ENCODE measurements at places on chromosomes 1 and 21. TPM values are rescaled to one million over a fixed set of nuclear protein-coding genes. Genes with fewer than 3 reads are reported as not detected.

- DNase-seq: no peak
Measured at GRCh38 chr1:3795453-3796214, 664 bp downstream of the LRRC47 start.

DNA sequence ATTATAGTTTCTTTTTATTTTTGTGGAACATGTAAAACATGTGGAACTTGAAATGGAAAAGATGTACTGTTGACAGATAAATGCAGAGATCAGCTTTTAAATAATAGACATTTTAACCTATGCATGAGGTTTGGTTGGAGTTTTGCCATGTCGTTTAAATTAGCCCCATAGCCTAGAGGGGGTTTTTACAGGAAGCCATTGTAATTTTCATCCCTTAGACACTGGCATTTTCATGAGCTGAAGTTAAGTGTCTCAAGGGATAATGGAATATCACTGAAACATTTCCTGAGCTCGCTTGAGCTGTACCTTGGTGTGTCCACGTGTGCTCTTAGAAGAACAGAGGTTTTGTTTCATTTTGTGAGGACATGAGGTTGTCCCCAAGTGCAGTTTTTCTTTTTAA, 54.2 kb downstream of the HMCN1 start:
- DNase-seq: no peak

Gene EVA1B
- total RNA-seq: 6.3 TPM

Gene MFSD2A
- total RNA-seq: 0.42 TPM

DNA sequence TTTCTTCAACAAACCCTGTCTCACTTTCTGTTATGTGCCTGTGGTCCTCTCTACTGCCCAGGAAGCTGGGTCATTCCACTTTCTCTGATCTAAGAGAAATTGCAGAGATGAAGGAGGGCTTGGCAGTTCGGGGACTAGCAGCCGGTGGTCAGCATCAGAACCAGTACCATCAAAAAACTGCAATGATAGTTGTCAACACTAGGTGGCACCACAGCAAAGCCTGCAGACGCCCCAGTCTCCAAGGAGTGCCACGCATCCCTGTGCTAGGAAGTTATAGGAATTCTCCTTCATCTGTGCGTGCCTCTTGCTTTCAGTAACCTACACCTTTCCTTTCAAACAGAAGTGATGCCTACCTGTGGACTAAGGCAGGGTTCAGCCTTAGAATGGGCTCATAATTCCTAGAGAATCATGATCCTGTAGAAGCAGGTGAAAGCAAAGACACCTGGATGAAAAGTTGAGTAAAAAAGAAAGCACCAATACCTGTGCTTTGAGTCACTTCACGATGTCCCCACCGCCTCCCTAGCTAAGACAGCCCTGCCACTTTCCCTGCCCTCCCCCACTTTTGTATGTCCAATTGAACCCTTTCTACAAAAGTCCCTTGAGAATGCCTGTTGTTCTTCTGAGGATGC, 129.2 kb downstream of the ADAMTS1 start:
- peak; percentile 9 for DNase-seq

- DNase-seq: no peak
Measured at GRCh38 chr1:180927841-180928240, 15.1 kb downstream of the KIAA1614 start.

Gene PTGFR
- total RNA-seq: not detected

DNA sequence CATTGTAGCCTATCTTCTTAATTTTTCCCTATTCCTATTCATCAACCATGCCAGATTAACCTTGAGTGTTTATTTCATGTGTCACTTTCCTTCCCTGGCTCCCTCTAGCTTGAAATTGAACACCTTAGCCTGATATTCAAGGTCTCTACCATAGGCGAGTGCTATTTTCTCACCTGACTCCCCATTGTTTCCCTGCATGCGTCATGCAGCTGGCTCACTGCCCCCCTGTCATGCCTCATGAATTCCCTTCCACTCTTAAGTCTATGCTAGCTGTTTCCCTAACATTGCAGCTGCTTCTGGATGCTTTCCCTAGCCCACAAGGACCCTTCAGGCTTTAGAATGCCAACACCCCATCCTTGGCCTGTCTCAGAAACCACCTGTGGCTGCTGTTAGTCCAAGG, 56.7 kb upstream of the CD1D start:
- DNase-seq: no peak

GRCh38 chr1:164764333-164764732, 205.3 kb downstream of the PBX1 start:
- no peak for DNase-seq

Gene SELL
- 396 TPM for total RNA-seq

- DNase-seq: no peak
Measured at GRCh38 chr1:91901231-91901630, 15.3 kb upstream of the TGFBR3 start.

Gene SLAMF8
- total RNA-seq: 2.0 TPM

Gene ELAPOR1
- 13.7 TPM for total RNA-seq

- no peak for DNase-seq
Measured at GRCh38 chr21:33293811-33294216, 27.6 kb downstream of the IL10RB start.

DNA sequence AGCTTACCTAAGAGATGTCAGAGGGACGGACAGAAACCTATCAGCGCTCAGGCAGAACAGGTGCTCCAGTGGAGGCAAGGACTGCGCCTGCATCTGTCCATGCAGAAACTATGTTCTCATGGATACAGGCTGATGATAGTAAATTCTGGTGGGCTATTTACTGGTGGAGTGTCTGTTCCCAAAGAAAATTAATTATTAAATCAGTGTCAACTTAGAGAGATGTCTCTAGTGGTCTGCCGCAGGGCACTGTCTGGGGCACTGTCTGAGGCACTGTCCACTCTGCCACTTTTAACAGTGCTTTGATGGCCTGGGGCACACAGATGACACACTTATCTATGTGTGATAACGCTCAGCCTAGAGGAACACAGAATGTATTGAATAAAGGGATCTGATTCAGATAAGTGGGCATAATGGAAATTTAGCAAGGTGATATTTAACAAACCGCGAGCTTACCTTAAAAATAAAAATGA, 148.1 kb downstream of the RGS7 start:
- DNase-seq: no peak

Gene NBPF4
- total RNA-seq: not detected

Gene SPOCD1
- total RNA-seq: 0.61 TPM

GRCh38 chr1:62391369-62391971, 45.4 kb upstream of the USP1 start:
- DNase-seq: no peak

- DNase-seq: no peak
Measured at GRCh38 chr21:33394260-33394659, 9.0 kb upstream of the IFNGR2 start.

Gene AADACL3
- not detected for total RNA-seq

- DNase-seq: no peak
Measured at GRCh38 chr1:10106756-10107475, 74.2 kb downstream of the UBE4B start.

DNA sequence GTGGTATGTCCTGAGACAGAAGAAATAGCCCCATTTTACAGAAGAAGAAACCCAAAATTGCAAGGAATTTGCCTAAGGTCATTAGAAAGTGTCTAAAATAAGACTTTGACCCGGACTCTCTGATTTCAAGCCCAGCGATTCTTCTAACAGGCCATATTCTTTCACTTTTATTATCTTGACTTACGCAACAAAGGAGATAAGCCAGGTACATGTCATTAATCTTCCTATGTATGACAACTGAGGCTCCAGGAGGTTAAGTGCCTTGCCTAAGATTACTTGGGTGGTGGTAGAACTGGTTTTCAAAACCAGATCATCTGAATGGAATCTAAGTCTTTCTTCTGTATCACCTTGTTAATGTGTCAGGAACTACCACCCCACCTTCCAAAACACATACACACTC, 124.3 kb downstream of the PBX1 start:
- no peak for DNase-seq

Gene LCE3D
- total RNA-seq: not detected

- DNase-seq: no peak
Measured at GRCh38 chr1:25666460-25666859, 49.9 kb downstream of the MAN1C1 start.

Gene CD2
- 305 TPM for total RNA-seq

- DNase-seq: no peak
Measured at GRCh38 chr1:66671455-66671854, 80.8 kb upstream of the DYNLT5 start.

- no peak for DNase-seq
Measured at GRCh38 chr1:159965263-159965662, 11.2 kb upstream of the SLAMF9 start.

GRCh38 chr21:21750124-21750825, 752.1 kb downstream of the NCAM2 start:
- DNase-seq: no peak

GRCh38 chr1:215606564-215607168, 39.6 kb downstream of the KCTD3 start:
- DNase-seq: no peak

Gene S100PBP
- 65.5 TPM for total RNA-seq
